ENCODE measurements at places on chromosomes 2 and 18. TPM values are rescaled to one million over a fixed set of nuclear protein-coding genes. Genes with fewer than 3 reads are reported as not detected.

The SCN7A gene
- polyA plus RNA-seq, result 112 TPM

The GAREM1 gene
- polyA plus RNA-seq, result 15.9 TPM

The SERPINB2 gene
- 0.24 TPM for polyA plus RNA-seq

The PREB gene
- 39.1 TPM for polyA plus RNA-seq

The LHCGR gene
- not detected for polyA plus RNA-seq

The CROCC2 gene
- polyA plus RNA-seq, result 3.4 TPM

The CRIM1 gene
- 30.8 TPM for polyA plus RNA-seq

GRCh38 chr2:239956818-239957261, 68.3 kb downstream of the NDUFA10 start:
- DNase-seq, result no peak

- DNase-seq, result no peak
Measured at GRCh38 chr2:238420878-238421694, 5.6 kb upstream of the ASB1 start.

- no peak for DNase-seq
Measured at GRCh38 chr2:234450431-234451124, 46.3 kb downstream of the ARL4C start.

The C18orf54 gene
- 14.0 TPM for polyA plus RNA-seq

DNA sequence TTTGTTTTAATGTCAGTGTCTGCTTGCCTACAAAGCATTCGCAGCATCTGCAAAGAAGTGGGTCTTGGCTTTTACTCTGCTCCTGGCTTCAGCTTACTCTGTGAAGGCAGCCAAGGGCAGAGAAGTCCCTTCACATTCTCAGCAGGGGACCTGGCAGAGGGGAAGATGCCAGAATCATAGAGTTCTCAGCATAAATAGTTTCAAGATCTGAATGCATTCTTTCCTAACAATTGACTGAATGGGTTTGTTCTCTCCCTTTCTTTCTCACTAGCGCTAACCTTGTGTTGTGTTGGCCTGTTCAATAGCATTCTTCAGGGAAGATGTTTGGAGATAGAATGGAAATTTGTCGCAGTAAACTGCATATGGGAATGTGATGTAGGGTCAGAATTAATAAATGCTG, 106.9 kb downstream of the FARSB start:
- DNase-seq, result no peak

- no peak for DNase-seq
Measured at GRCh38 chr2:38634684-38635083, 31.2 kb upstream of the GALM start.

DNA sequence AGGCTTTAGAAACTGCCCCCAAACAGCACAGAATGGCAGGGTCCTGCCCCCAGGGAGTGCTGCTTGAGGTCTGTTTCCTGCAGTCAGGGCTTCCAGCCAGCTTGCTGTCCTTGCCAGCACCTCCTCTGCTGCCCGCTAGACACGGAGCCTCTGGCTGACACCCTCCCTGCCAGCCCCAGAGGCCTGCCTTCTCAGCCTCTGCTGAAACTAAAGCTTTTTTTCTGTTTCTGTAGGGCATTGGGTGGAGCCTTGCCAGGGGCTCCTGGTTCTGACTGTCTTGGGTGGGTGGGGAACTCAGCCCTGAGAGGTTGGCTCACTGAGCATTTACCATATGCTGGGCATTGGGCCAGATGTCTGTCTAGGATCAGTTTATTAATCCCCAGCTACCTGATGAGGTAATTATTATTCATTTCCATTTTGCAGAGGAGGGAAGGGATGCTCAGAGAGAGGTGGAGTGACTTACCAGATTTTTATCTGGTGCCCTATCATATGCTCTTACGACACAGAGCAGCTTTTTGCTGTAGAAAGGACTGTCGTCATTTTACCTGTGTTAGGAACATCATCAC, 35.4 kb downstream of the INPP4A start:
- no peak for DNase-seq

The NEURL3 gene
- 0.35 TPM for polyA plus RNA-seq

- no peak for DNase-seq
Measured at GRCh38 chr2:78699696-78700095, 325.8 kb upstream of the REG3G start.

The ICOS gene
- polyA plus RNA-seq, result 0.18 TPM

DNA sequence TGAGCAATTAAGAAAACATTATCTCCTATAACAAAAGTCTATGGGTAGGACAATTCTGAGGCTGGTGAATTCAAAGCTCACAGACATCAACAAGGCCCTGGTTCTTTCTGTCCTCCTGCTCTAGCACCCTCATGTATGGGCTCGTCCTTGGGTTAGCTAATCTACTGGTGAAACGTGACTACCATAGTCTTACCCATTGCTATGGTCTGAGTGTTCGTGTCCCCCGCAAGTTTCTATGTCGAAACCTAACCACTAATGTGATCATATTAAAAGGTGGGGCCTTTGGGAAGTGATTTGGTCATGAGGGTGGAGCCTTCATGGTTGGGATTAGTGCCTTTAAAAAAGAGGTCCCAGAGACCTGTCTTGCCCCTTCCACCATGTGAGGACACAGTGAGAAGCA, 564.7 kb downstream of the TNS1 start:
- no peak for DNase-seq

DNA sequence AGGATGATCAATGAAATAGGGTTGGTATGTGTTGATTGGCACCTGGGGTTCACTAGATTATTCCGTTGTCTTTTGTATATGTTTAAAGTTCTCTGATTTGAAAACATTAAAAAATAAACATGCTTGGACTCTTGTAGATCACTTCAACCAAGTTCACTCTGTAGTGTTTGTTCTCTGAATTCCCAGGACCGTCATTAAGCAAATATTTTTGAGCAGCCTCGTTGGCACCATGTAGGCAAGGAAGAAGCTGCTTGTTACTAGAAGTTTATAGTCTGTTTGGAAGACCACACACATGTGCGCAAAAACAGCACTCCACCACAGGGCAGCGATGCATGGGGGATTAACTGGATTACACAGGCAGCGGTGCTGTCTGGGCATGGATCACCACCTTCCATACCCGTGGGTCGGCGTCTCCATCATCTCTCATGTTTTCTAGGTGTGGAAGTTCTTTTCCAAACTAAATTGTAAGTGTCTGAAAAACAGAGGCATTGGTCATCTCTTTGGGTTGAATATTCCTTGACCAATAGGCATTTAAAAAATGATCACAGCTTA, 212.2 kb downstream of the FHOD3 start:
- DNase-seq, result no peak

The CDH19 gene
- 0.14 TPM for polyA plus RNA-seq

DNA sequence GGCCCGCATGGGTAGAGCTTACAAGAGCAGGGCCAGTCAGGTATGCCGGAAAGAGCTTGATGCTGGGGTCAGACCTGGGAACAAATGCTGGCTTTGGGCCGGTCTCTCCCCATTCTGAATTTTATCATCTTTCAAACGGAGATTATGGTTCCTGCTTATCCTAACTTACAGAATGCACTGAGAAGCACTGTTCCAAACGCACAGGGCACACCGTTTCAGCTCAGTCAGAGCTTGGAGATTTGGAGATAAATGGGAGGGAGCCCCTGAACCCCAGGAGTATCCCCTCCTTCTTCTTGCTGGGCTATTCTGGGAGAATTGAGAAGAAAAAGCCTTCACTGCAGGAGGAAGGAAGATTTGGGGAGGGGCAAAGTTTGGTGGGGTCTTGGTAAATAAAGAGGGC, 169.4 kb downstream of the DDX1 start:
- DNase-seq, result no peak

GRCh38 chr2:179579800-179580199, 281.6 kb downstream of the ZNF385B start:
- DNase-seq, result no peak

GRCh38 chr2:221202431-221202830, 369.7 kb downstream of the EPHA4 start:
- DNase-seq, result no peak

DNA sequence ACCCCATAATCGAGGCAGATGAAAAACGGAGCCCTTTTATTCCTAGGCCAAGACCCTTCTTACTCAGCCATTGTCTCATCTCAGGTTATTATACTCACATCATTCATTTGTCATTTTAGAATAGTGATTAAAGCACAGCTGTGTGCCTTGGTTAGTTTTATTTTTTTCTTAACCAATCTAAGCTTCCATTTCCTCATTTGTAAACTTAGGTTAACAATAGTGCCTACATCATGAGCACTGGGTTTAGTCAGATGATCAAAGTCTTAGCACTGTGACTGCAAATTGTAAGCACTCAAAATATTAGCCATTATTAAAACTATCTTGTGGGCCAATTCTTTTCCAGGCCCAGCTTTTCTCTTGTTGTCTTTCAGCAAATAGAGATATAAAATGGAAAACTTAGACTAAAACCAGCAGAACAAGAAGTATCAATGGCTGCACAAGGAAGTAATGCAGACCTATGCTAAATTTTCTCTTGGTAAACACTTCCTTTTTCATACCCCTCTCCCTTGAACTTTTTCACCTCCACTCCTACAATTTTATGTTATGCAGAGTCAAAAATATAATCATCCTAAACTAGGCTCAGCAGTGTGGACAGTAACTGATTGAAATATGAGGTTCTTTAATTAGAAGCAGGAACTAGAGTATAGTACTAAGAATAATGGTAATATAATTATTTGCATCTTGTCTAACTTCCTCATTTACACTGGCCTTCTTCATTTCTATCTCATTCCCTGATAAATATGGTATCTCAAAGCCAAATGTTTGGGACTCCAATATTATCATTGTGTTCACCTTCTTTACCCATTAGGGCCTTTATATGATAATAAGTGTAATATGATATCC, 21.5 kb upstream of the GALNT3 start:
- DNase-seq, result no peak

DNA sequence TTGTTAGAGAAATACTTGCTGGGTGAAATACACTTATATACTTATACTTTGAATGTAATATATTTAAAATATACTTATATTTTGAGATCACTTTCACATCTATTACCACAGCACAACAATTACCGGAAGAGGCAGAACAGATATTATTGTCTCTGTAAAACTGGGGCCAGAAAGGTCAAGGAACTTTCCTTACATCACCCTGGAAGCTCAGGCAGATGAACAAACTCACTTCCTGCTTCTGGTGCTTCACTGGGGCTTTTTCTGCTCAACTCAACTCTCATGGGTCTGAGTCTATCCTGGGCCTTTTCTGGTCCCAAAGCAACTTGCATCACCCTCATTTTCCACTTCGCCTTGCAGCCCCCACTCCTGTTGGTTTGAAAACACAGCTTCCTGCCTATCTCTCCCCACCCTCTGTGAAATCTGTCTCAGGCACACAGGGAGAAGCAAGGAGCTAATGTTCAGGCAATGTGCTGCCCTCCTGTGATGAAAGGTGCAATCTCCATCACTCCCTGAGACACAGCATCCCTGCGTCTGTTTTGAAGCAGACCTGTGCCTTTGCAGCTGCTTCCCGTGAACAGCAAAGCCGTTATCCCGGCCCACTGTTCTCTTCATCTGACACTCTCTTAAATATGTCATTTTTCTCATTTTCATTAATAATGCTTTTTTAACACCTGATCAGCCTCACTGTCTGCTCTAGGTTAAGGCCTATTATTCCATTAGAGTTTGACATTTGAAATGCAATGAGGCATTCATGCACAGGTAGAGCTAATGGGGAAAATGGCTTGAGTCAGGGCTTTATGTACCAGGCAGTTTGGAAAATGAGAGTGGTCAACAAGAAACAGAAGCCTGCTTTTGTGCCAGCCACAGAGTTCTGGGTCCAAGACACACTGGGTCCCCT, 251.9 kb upstream of the CHAC2 start:
- no peak for DNase-seq

DNA sequence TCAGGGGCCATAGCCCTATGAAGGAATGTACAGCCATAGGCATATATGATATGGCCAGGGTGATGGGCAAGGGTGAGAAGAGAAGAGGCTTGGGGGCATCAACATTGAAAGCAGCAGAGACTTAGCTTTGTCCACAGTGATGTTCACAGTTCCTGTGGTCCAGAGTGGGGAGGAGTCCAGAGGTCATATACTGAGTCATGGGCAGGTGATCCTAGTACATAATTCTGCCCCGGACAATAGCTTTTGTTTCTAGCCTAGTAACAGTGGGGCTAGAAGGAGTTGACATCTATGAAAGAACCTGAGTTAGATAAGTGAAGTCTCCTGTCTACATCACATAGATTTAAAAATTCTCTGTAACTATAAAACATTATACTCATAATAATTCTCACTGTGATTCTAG, 496.3 kb upstream of the TNP1 start:
- no peak for DNase-seq

DNA sequence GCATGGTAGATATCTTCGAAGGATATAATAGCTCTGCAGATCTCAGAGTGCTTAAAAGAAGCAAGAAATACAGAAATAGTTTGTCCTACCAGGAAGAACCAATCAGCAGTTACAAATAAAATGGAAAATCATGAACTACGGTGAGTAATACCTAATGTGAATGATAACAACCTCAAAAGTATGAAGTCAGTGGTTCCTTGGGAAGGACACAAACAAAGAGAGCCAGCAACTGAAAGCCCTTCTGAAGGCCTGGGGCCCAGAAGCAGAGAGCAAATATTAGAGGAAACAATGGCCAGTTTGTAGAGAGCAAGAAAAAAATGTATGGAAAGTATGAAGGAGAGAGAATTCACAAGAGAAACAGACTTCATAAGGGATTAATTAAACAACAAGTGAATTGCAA, 226.8 kb upstream of the CHST9 start:
- no peak for DNase-seq

DNA sequence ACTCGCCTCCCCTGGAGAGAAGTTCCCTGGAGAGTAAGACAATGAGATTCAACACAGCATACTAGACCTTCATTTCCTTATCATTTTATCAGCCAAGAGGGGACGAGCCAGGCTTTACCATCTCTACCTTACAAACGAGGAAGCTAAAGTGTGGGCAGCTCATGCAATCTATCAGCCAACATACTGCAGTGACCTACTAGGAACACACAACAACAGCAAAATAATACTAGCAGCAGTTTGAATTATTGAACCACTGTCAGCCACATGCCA, 60.0 kb upstream of the TEX51 start:
- no peak for DNase-seq

GRCh38 chr18:53526101-53526870, 698.2 kb downstream of the MBD2 start:
- no peak for DNase-seq

The HRH4 gene
- 0.07 TPM for polyA plus RNA-seq

The ACVR1C gene
- polyA plus RNA-seq, result 0.58 TPM

The HSPD1 gene
- 365 TPM for polyA plus RNA-seq

DNA sequence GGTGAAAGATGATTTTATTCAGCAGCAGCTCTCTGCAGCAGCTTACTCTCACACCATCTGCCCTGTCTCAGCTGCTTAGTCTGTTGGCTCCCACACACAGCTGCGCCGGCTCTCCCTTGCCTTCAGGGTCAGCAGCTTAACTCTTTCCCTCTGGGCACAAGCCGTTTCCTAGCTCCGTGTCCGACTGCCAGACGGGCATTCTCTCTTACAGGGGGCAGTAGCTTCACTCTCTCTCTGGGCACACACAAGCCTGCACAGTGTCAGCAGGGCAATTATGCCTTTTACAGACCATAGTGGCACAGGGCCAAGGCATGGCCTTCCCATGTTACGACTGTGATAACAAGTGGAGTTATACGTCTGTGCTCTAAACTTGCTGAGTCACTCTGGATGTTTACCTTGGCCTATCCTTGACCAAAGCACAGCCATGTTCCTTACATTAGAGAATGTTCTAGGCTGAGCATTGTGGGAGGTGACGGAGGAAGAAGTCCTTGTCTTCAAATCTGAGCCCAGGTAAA, 31.7 kb downstream of the PCARE start:
- DNase-seq, result no peak

The ASIC4 gene
- polyA plus RNA-seq, result 0.37 TPM

Measured in left lung (tissue), 14 donors.